Mammary epithelial cell (primary cell): ENCODE measurements at places on chromosomes 16 and 17. TPM values are rescaled to one million over a fixed set of nuclear protein-coding genes. Genes with fewer than 3 reads are reported as not detected.

GRCh38 chr16:85365120-85365519 lies 248.0 kb upstream of the GSE1 start:
- peak; percentile 23 for DNase-seq

DNA sequence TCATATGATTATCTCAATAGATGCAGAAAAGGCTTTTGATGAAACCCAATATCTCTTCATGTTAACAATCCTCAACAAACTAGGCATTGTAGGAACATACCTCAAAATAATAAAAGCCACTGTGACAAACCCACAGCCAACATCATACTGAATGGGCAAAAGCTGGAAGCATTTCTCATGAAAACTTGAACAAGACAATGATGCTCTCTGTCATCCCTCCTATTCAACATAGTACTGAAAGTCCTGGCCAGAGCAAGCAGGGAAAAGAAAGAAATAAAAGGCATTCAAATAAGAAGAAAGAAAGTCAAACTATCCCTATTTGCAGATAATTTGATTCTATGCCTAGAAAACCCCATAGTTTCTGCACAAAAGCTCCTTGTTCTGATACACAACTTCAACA lies 999.2 kb upstream of the GOT2 start:
- DNase-seq = no peak

DNA sequence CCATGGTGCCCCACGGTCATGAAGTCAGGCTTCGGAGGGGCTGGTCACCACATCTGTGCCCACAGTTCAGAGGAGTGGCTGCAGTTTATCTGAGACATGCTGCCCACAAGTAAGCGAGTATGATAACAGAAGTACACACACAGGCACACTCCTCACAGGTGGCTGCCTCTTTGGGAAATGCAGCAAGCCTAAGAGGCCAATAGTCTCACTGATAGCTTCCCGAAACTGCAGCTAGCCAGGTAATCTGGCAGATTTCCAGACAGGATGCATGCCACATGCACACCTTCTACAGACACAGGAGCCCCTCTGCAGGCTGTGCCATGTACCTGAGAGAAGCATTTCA lies 12.6 kb upstream of the GFOD2 start:
- no peak for DNase-seq

DNA sequence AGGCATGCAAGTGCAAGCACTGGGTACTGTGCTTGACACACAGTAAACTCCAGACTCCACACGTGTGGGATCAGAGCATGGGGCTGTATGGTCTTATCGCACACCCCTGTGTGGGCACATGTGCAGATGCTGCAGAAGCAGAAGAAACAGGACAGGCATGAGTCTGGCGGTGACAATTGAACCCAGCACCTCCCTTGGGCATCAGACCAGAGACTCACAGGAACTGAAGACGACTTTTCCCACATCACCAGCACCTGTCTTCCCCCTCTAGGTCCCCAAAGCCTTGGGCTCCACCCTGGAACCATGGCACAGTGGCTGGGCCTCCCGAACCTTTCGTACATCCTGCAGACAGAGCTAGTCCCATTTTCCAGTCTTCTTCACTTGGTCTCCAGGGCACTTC lies 126.4 kb upstream of the CDH5 start:
- no peak for DNase-seq

DNA sequence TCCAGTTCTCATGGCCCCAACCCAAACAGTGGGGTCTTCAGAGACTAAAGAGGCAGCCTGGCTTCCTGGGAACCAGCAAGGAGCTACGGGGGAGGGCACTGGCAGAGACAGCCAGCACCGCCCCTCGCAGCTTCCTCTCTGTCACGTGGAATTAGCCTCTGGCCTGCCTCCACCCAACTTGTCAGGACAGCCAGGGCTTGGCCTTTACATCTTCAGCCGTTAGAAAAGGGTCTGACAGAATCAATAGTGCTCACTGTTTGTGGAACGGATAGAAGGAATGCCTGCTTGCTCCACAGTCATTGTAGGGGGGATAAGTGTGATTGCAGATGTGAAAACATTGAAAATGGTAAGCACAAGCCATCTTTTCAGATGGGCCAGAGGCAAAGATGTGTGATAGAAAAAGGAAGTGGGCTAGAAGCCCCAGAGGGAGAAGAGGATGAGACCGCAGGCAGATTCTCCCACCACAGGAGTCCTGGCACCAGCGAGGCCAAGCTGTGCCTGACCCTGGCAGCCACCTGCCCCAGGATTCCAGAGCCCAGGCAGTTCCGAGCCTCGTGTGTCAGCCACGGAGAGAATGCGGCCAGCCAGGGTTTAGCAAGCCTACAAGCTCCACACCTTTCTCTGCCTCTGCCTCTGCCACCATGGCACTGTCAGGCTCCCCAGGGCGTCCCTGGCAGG lies 18.6 kb downstream of the GRIN2C start:
- peak; percentile 19 for DNase-seq

DNA sequence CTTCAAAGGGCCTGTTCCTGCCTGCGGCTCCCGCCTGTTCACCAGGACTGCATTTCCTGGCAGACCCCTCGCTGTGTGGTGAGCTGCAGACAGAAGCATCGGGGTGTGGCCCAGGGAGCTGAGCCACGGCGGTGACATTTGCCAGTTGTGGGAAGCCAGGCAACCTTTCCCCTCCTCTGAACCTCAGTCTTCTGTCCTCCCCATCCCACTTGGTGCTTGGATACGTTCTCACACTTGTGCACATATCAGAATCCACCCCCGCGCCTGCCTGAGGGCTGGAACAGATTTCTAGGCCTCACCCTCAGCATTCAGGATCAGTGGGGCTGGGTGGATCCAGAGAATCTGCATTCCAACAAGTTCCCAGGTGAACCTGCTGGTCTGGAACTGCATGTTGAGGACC lies 63.5 kb downstream of the CRISPLD2 start:
- DNase-seq = peak; percentile 34

- no peak for DNase-seq
Observed at GRCh38 chr16:3759736-3760135, 42.4 kb upstream of the TRAP1 start.

GRCh38 chr17:82963104-82963950 lies 116.1 kb upstream of the METRNL start:
- DNase-seq = peak; percentile 17

FASN gene
- total RNA-seq = 108 and 452 TPM in 2 replicates

DNA sequence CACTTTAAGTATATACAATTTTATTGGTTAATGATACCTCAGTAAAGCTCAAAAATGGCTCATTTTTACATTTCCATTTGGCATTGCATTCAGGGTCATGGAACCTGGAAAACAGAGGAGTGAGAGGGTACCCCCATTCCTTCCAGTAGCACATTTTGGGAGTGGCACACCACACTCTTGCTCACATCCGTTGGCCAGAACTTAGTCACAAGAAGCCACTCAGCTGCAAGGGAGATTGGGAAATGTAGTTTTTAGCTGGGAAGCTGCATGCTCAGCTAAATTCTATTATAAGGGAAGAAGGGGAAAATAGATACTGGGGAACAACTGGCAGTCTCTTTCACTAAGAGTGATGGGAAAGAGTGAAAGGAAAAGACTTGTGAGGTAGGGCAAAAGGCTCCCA lies 102.5 kb upstream of the TMEM97 start:
- DNase-seq = peak; percentile 65

ABCA6 gene
- total RNA-seq = 5.0 TPM

GRCh38 chr16:2841606-2842339 lies 11.7 kb downstream of the ZG16B start:
- no peak for DNase-seq
